Stimulated activated CD4-positive, alpha-beta T cell treated with anti-CD3 and anti-CD28 coated beads, Interleukin-15, amount 100 ng/mL, for 48 hours (primary cell): ENCODE measurements at places on chromosomes 3 and 15.

- no peak for DNase-seq
These were observed 36.8 kb downstream of the DAG1 start for GRCh38 chr3:49506906-49507305.

DNA sequence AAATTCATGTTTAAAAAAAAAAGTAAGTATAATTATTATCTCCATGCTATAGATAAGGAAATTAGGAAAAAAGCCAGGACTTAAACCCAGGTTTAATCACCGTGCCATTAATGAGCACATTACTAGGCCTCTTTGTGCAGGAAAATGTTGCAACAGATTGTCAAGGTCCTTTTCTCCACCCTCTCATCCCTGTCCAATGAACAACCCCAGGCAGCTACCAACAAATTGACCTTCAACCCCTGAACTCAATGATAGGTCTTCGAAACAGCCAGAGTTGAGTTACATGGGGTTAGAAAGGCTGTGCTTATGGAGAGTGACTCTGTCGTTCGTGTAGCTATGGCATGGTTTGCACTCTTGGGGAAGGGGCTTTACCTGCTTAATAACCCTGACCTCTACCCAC, 84.2 kb upstream of the CTNNB1 start:
- no peak for DNase-seq

GRCh38 chr3:162670181-162670580, 1173.6 kb downstream of the OTOL1 start:
- no peak for DNase-seq

DNA sequence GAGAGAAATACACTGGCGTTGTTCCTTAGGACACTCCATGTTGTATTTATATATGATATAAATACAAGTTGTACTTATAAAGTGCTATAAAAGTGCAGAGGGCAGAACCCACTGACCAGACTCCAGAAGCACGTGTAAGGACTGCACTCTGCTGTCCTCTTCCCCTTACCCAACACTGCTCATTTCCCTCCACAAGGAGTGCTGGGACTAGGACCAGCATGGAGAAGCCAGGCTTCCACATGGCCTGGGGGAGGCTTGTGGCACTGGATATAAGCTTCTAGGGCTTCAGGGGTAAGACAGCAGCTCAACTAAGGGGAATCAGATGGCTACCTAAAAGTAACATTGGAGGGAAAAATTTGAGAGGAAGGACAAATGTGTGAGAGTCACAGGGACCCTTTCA, 556.9 kb downstream of the IGSF11 start:
- no peak for DNase-seq

DNA sequence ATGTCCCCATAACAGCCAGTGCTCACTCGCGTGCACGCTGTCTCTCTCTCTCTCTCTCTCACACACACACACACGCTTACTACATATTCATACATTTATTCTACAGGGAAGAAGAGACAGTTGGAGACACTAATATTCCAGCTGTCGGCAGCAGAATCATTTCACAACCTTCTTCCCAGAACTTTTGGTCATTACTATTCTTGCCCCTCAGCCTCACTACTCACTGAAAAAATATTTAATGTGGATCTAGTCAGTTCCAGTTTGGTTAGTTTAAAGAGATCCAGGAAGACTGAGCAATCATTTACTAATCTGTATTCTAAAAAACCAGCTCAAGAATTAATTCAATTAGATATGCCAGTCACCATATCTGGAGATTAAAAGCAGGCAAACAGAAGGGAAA, 394.9 kb downstream of the PTPRG start:
- no peak for DNase-seq

- no peak for DNase-seq
These were observed 1.8 kb upstream of the PCBP4 start for GRCh38 chr3:51968883-51969678.

DNA sequence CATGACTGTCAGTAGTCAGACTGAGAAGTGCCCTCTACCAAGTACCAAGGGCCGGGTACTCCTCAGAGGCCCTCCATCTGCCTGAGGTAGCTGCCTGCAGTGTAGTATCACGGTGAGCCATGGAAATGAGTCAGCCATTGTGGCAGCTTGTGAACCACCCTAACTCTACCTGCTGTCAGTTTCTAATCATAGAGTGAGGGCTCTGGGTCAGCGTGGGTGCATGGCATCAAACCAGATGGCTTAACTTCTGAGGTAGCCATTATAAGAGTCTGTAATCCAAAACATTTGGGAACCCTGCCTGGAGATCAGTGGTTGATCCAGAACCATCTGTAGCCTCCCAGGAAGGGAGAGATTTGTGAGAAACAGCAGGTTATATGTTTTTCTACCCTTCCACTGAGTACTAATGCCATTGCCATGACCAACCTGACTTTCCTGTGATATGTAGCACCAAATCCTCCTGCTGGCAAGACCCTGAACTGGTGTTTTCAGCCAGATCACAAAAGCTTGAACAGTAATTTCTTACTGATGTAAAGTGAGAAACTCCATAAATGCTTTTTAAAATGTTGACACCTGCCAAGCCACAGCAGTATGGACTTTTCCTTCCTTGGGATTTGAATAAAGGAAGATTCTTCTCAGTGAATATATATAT, 38.9 kb downstream of the ABHD2 start:
- DNase-seq = peak; percentile 35

DNA sequence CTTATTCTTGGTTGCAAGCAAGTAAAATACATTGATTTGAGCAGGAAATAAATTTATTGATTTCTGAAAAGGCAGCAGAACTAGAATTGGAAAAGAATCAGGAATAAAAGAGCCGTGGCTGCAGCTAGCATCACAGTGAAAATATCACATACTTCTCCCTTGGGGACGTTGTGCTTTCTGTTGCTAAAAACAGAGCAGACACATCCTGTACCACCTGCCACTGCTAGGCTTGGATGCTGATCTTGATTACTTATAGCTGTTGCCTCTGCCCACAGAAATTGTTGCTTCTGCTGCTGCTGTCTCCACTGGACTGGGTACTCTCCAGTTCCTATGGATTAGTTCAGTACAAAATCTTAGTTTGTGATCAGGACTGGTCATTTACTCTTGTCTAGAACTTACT, 283.8 kb downstream of the C3orf38 start:
- no peak for DNase-seq

DNA sequence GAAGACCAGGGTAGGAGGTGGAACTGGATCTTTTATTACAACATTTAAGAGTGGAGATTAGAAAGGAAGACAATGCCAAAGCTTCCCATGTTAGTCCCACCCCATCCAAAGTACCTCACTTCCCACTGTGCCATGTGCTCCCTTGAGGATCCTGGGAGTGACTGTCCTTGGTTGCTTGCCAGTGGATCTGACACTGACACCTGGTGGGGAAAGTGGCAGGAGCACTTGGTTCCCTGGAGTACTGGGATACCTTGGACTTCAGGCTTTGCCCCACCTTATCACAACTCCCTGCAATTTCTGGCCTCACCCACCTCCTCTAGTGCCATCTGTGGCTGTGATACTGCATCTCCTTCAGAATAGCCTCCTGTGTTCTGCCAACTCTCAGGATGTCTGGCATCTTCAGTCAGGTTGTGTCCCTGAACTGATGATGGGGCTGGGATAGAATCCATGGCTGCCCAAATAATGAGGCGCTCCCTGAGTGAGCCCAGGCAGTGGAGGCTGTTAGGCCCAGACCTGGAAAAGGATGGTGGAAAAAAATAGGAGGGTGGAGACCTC, 1.3 kb downstream of the ELL3 start:
- DNase-seq = no peak

DNA sequence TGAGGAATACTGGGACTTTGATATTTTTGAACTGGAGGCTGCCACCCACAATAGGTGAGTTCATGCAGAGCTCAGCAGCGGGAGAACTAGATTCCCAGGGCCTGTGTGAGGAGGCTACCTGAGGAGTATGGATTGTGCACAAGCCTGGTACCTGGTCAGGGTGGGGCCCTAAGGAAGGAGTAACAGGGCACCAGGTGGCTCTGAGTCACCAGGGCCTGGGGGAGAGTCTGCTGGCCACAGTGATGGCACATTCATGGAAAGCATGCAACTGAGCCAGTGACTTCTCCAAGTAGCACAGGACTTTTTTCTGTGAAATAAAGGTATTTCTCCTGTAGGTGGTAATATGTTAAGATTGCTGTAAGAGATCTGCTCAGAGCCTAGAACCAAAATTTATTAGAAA, 134.4 kb downstream of the PDE8A start:
- DNase-seq = no peak

DNA sequence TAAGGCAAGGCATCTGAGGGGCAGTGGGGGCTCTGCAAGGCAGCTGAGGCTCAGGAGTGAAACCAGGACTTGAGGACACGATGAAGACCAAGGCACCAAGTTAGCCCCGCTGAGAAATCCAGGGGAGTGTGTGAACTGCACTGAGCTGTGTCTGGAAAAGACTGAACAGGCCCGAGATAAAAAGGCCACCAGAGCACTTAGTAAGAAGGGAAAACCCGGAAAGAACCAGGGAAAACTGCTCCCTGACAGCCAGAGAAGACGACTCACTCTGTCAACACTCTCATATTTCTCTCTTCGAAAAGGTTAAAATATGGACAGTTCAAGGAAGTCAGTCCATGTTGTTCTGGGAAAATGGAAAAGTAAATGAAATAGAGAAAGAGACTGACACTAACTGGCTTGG, 109.0 kb downstream of the SEC22A start:
- DNase-seq = no peak

DNA sequence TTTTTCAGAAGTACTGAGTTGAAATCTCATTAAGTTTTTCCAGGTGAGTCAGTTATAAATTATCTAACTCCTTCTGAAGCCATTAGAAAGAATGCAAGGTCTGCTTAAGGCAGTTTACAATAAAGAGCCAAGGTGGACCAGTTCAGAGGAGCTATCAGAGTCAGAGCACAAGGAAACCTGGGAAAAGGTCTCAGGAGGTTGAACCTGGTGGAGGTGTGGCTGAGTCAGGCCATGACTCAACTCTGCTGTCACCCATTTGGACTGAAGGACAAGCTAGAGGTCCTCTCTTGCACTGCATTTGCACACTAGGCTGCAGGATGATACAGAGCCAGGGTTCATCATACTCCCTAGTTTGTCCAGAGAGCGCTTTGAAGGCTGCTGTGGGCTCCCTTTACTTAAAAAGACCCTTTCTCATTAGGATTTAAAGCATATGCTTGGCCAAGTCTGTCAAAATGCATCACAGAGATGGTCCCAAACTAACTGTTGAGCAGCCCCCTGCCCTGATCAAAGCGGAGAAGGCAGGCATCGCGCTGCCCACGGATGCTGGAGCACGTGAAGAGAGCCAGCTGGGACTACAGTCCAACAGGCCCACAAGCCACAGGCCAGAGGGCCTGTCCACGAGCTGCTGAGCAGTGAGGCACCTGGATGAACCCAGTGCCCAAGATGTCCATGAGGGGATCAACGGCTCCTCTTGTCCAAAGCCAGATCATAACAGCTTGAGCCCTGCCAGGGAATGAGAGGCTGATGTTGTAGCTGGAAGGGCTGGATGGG, 26.0 kb upstream of the MRPS22 start:
- DNase-seq = no peak

DNA sequence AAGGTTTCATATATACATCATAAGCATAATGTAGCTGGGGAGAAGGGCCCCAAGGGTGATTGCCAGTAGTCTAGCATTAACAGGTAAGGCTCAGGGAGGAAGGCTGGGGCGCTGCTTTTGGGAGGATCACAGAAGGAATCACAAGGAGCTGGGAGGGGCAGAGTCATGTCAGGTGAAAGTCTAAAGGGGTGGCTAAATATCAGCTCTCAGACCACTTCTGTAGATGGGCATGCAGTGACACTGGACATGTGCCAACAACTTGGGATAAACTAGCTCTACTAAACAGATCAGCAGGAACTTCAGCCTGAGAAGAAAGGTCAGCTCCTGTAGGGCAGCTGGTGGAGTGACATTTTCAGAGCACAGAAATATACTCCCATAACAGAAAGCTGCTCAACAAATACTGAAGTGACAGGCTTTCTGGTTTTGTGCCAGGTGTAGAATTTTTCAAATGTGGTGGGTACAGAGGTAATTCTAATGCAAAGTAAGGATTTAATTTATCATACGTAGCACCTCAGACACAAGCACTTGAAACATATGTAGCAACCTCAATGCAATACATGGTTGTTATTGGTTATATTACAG, 79.4 kb downstream of the PEX5L start:
- no peak for DNase-seq

DNA sequence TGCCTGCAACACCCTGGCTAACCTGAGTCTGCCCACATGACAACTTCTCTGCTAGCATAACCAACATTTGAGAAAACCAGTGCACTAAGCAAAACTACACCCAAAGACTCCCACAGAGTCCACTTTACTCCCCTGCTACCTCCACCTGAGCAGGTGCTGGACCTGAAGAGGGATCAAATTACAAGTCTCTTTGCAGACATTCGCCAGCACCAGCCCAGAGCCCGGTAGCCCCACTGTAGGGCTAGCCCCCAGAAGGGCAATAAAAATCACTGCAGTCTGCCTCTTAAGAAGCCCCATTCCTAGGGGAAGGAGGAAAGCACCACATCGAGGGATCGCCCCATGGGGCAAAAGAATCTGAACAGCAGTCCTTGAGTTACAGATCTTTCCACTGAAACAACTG, 472.2 kb downstream of the GRM7 start:
- no peak for DNase-seq

DNA sequence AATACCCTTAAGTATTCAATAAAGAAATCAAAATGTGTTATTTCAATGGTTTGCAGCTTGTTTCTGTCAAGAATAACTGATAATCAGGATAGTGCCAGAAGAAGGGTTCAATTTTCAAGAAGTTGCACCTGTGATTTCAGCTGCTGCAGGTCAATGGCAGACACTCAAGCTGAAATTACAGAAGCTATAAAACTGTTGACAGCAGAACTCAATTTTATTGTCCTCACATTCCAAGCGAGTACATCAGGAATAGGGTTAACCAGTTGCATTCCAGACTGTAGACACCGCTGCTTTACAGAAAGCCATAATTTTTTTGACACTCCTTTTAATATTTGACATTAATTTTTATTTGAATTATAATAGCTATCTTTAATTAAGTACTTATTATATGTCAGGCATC, 364.1 kb downstream of the CGGBP1 start:
- no peak for DNase-seq

DNA sequence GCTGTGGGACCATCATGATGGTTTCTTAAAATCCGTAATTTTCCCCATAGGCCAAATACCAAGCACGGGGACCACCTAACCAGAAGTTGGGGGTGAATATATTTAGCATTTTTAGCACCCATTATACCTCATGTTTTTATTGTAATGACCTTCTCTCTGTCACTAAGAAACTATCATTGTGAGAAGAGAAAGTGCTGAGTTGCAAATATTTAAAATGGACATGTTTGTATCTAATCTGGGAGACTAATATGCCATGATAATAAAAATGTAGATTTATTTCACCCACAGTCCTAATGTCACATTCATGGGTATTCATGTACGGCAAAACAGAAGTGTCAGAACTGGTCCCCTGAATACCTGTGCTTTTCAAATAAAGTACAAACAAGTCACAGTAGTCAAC, 398.9 kb upstream of the NR2F2 start:
- DNase-seq = no peak
